ENCODE measurements at places on chromosomes 2 and 18.

GRCh38 chr2:229206548-229206947, 64.5 kb downstream of the PID1 start:
- DNase-seq = no peak

- DNase-seq = no peak
Observed at GRCh38 chr2:122363885-122364284, 608.4 kb downstream of the TSN start.

DNA sequence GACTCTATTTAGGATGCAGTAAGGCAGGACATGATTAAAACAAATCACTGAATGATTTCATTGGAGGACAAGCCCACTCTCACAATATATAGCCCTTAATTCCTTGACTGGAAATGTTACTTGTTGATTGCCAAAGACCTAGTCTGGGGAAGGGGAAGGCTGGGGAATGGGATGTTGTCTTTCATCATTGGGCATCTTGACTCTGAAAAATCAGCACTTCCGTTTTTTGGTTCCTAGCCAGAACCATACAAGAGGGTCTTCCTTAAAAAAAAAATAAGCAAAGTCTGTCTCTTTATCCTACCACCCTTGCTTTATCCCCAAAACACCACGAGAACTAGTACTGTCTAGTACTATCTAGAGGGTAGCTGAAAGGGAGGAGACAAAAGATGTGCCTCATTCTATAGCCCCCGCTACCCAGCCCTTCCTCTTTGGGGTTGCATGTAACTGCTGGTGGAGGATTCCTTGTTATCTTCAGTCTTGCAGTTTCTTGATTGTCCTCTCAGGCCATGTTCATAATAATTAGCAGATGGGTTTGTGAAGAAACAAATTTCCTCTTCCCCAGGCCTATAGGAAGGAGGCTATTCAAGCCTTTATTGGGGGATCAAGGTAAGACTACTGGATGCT, 55.8 kb downstream of the NEMP2 start:
- DNase-seq = no peak

GRCh38 chr2:145416640-145417039, 896.7 kb upstream of the ZEB2 start:
- DNase-seq = no peak

GRCh38 chr18:54774423-54774822, 53.9 kb upstream of the RAB27B start:
- no peak for DNase-seq

- peak; percentile 4 for DNase-seq
Observed at GRCh38 chr2:60963190-60963589, 54.3 kb upstream of the PEX13 start.

- DNase-seq = no peak
Observed at GRCh38 chr18:62723666-62724281, 8.4 kb downstream of the PHLPP1 start.

- DNase-seq = no peak
Observed at GRCh38 chr2:235502336-235502735, 8.5 kb downstream of the AGAP1 start.

GRCh38 chr2:141957321-141957720, 173.5 kb downstream of the LRP1B start:
- DNase-seq = no peak

DNA sequence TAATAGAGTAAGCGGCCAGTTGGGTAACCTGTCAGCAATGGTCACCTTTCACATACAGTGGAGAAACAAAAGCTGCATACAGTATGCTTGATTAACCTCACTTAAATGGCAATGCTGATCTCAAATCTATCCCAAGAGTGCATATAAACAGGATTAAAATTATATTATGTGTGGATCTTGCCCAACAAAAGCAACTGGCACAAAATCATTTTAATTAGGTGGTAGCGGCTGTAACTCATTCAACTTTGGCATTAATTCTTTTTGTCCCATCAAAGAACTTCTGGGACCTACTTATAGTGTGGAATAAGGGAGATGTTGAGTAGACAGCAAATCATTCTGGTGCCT, 167.8 kb upstream of the VRK2 start:
- DNase-seq = no peak

DNA sequence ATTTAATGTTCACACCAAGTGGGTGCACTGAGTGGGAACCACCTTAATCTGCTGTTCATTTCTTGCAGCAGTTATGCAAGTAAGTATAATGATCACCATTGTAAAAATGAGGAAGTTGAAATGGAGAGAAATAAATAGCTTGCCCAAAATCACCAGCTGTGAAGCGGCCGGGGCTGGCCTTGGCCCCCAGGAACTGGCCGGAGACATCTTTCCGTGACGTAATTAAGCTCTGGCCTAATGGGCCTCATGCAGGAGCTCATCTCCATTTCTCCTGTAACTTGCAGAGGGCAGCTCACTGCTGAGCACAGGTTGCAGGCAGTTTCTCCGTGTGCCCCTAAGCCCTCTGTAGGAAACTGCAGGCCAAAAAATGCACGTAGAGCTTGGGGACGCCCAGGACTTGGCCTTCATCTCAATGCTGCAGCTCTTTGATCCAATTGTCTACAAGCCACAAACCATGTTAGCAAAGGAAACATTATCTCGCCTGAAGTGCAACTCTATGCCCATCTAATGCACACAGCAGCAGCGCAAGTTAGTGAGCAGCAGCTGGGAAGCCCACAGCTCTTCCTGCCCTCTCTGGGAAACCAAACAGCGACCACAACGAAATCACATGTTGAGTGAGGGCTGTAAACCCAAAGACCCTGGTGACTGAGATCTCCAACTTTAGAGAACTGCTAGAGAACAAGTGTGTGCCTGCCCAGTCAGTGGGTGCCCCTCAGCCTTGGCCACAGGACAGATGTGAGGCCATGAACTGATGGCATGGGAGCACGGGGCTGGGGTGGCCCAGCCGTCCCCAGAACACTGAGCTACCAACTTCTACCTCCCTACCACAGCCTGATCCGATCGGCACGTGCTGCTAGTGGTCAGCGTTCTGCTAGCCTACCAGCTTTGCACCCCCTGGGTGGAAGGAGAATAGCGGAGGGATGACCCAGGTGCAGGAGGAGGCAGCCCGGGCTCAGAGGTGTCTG, 28.8 kb downstream of the APCDD1 start:
- DNase-seq = no peak

DNA sequence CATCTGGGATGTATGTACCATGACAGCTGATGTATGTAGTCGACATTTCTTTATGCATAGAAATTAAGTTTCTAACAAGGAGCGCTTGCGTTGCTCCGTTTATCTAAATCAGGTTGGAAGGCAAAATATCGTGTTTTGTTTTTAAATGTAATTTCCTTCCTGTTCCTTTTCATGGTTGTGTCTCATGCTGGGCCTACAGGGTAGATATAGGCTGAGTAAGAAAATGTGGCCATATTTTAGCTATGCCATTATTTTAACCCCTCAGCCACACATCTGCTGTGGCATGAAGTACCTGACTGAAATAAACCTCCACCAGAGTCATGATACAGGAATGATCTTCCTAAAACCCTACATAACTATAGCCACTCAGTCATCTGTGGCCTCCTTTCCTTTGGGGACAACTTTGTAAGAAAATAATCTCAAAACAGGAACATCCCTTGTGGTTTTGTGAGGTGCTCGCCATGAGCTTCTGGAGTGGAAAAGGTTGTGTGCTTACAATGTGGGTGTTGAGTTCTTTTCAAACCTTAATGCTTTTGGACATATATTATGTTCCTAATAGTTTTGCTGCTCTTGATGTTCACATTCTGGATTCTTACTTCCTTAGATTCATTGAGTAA, 214.3 kb downstream of the FAM210A start:
- DNase-seq = no peak

- DNase-seq = no peak
Observed at GRCh38 chr18:33459612-33460011, 19.1 kb upstream of the CCDC178 start.

- DNase-seq = peak; percentile 75
Observed at GRCh38 chr2:217743966-217744761, 258.6 kb downstream of the TNS1 start.

DNA sequence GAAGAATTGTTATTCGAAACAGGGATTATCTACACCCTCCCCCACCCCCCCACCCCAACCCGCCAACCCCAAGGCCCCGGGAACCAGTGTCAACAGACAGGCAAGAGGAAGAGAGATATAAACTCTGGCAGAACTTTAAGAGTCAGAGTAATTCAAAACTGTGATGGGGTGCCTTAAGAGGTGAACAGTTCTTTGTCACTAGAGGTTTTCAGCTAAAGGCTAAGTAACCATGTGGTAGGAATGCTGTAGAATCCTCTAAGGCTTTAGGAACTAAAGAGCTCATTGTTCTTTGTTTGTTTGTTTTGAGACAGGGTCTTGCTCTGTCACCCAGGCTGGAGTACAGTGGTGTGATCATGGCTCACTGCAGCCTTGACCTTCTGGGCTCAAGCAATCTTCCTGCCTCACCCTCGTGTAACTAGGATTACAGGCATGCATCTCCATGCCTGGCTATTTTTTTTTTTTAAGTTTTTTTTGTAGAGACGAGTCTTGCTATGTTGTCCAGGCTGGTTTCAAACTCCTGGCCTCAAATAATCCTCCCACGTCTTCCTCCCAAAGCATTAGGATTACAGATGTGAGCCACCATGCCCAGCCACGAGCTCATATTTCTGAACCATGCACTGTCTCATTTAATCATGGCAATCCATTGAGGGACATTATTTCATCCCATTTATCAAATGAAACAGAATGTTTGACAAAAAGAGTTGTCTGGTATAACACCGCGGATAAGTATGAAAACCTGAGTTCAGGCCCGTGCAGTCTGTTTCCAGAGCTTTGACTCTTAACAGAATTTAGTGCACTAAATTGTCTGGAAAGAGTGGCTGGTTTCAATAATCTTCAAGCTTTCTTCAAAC, 20.8 kb upstream of the TMEM17 start:
- no peak for DNase-seq

DNA sequence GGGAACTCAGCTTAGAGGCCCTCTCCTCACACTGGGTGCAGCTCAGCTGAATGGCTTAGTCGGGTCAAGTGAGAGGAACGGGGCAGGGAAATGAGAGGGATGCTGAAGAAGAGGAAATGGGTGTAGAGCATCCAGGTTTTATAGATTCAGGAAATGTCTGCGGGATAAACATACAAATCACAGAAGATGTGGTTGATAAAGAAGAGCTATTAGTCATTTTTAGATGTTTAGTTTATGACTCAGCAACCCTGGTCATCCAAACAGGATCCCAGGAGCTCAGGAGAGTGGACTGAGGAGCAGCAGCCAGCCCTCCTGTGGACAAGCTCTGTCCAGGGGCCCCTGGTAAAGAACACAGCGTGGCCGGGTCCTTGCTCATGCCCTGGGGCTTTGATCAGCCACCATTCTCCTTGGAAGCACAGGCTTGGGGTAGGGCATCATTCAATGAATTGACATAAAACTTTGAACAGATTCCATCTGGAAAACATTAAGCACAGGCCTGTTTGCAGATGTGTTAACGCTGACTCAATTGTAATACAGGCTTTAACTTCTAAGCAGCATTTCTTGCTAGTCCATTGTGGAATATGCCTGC, 83.0 kb downstream of the NPAS2 start:
- DNase-seq = no peak

DNA sequence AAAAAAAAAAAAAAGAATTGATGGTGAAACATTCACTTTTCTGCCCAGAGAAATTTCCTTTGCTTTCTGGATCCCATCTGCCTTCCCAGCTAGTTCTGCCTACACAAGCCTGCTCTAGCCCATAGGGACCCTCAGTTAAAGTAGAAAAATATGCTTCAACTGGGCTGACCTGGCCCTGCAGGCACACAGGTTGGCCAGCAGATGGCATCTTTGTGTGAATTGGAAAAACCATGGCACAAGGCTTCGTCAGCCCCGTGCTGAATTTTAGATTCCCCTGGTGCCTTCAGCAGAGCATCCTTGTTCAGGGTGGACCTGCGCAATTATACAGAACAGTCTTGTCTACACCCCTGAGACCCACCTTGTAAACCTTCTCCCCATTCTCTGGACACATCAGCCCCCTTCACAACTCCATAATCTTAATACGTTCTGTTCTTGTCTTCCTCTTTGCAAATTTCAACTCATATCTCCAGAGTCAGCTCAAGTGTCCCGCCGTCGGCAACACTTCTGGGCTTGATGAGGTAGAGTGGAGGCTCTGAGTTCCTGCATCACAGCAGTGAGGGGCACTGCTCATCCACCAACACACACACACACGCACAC, 114.5 kb downstream of the INSIG2 start:
- peak; percentile 68 for DNase-seq

GRCh38 chr18:80184243-80184772, 63.0 kb downstream of the PARD6G start:
- no peak for DNase-seq

GRCh38 chr2:233011268-233011650, 1.8 kb downstream of the NGEF start:
- DNase-seq = no peak

DNA sequence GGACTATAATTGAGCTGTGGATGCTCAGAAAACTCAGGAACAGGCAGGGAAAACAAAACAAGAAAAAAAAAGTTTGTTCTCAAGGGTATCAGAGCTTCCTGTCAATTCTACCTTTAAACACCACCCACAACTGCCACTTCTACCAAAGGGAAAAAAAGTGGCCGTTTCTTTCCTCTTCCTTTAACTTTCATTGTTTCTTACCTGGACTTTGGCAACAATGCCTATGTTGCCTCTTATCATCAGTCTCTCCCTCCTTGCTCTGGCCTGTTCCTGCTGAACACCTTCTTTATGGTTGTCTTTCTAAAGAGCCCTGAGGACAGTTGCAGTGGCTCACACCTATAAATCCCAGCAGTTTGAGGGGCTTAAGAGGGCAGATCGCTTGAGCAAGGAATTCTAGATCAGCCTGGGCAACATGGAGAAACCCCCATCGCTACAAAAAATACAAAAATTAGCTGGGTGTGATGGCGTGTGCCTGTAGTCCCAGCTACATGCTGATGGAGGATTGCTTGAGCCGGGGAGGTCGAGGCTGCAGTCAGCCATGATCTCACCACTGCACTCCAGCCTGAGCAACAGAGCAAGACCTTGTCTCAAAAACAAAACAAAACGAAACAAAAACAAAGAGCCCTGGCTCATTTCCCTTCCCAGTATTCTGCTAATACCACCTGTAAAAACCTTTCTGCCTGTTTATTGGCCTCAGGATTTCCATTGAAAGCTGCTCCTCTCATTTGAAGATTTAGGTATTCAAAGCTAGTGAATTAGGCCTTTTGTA, 18.0 kb upstream of the NR4A2 start:
- no peak for DNase-seq

GRCh38 chr2:133362061-133362476, 206.2 kb downstream of the NCKAP5 start:
- no peak for DNase-seq

DNA sequence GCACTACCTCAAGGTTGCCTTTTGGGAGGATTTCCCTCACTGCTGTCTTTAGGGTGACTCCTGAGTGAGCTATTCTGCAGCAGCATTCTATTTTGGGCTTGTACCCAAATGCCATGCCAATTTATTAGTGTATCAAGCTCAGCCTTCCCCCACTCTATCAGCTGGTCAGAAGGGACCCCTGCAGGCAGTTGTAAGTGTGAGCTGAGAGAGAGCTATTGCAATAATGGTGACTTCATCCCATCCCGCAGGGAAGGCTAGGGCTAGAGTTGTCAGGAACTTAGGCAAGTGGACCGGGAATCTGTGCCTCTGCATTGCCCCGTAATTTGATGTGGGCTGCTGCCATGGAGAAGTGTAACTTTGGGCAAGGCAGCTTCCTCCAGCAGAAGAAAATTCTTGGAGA, 1.8 kb upstream of the CRYGB start:
- DNase-seq = no peak
